ENCODE measurements at places on chromosomes 13 and 19.
A peak's percentile ranks its signal among the peaks of the same experiment; 100 is the strongest.

DNA sequence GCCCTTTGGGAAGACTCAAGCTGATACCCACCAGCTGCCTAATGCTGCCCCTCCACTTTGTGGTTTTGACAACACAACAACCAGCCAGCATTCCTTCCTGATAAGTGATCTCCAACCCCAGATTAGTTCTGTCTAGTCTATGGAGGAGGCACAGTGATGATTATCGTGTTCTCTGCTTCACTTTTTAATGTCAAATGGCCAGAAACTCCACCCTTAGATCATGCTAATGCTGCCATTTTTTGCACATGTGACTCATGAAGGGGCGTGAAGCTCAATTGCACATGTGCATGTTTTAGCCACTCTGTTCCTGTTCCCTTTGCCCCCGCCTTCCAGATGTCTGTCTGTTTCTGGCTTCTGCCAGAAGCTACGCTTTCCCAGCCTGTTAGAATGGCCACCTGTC is 199.8 kb downstream of the COG6 start:
- no peak for DNase-seq

- no peak for DNase-seq
These were observed 64.6 kb downstream of the CCNE1 start for GRCh38 chr19:29876414-29876813.

GRCh38 chr13:24087605-24088225 is 72.8 kb upstream of the SPATA13 start:
- DNase-seq: no peak

DNA sequence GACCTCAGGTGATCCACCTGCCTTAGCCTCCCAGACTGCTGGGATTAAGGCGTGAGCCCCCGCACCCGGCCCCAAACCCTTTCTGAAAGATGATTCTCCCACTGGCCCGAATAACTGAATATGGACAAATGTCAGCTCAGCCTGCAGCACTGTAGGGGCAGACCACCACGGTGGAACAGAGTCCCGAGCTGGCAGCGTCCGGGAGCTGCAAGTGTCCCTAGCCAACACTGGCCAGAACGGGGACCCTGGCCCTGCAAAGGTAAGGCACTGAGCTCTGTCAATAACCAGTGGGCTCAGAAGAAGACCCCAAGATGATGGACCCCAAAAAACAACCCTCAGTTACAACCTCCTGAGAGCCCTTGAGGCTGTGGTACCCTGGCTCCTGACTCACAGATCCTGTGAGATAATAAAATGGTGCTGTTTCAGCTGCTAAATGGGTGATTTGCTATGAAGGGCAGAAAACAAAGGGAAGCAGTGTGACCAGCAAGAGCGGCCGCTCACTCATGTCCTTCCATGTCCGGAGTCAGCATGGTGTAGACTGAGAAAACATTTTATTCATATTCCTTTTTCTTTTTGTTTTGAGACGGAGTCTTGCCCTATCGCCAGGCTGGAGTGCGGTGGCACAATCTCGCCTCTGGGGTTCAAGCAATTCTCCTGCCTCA is 1.6 kb downstream of the LSM7 start:
- no peak for DNase-seq

DNA sequence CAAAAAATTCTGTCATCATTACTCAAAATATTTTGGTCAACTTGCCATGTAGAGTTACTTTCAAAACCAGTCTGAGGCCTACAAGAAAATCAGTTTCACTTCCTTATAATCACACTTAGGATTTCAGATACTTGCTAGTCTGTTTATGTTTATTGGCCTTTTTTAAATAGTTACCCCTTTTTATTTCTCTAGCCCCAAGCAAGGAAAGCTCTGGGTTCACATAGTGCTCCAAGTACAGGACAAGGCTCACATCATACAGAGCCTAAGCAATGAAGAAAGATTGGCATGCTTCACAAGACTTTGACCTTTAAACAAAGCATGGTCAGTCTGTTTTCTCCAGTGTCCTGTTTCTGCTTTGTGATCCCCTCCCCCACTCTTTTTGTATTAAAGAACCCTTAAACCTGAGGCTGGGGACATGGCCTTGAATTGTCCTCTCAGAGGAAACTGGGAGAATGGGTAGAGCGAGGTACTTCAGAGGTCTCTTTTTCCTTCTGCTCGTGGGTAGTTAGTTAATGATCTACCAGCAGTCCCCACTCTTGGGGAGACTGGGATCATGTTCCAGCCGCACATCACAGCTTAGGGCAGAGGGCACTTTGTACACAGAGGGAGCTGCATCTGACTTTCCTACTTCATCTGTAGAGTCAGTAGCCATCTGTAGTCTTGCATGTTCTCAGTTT is 30.7 kb downstream of the CEACAM1 start:
- DNase-seq: no peak

DNA sequence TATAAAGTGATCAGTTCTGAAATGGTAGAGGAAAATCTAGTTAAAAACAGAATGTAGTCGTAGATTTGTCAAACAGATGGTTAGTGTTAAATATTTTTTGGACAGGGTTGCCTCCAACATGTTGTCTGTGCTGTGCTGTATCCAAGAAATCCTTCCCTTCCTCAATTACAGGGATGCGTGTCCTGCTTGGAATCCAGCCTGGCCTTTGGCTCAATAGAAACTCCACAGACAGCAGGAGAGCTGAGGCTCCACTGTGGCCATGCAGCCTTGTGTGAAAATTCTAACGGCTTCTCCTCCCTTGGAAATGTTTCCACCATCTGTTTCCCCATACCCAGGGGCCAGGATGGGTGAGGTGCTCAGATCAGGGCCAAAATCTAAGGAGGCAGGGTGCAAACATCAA is 67.7 kb upstream of the USP29 start:
- no peak for DNase-seq

DNA sequence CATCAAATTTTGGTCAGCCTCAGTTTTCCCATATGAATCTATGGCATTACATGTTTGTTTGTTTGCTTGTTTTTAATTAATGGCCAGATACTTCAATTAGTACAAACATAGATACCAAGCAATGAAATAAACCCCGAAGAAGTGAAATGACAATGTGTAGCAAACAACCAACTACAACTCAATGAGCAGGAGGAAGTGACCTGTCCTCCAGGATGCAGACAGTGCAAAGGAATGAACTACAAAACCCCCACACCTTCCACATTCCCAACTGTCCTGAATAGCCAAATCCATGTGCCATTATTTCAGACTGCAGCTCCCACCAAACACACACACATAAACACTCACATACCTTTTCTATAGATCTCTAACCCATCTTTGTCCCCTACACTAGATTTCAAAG is 45.0 kb upstream of the FAM124A start:
- no peak for DNase-seq

- DNase-seq: no peak
These were observed 23.8 kb downstream of the TMED1 start for GRCh38 chr19:10812196-10812595.

DNA sequence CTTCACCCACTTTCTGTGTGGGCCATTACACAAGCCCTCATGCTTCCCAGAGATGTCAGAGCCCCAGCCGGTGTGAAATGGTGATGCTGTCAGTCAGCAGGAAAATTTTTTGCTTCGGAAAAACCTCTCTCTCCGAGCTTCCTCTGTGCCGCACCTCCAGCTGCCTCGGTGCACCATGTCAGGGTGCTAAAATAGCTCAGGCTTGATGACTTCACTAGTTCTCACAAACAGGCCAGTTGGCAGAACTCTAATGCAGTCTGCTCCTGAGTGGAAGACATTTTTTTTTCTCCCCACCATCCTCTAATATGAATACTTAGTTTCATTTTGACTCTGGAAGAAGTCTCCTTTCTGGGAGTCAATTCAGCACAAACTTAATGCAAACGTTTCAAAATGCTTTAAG is 71.3 kb downstream of the KLF12 start:
- DNase-seq: no peak

DNA sequence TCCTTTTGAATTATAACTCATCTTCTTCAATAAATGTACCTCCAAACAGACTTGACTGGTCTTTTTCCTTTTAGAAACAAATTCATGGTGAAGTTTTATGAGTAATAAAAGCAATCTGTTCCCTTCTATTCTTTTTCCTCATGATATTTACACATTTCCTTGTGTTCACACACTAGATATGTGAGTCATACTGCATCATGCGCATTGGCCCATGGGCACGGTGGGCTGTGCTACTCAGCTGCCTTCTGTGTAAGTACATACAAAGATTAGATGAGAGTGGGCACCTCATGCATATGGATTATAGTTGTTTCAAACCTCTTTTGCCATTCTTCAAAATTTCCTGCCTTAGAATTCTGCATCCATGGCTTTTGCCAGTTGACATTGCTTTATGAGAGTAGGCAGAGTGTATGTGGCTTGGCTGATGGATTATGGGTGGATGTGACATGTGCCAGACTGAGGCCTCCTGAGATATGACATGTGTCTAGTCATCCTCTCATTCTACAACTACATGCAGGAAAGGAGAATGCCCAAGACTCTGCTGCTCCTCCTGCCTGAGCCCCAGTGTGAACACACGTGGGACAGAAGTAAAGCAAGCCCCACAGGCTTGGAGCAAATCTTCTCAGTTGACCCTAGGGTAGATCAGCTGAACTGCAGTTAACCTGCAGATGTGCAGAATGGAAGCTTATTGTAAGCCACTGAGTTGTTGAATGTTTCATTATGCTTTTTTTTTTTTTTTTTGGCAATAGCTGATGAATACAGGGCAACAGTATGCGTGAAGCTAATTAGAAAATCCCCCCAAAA is 109.9 kb downstream of the RBM26 start:
- DNase-seq: no peak

DNA sequence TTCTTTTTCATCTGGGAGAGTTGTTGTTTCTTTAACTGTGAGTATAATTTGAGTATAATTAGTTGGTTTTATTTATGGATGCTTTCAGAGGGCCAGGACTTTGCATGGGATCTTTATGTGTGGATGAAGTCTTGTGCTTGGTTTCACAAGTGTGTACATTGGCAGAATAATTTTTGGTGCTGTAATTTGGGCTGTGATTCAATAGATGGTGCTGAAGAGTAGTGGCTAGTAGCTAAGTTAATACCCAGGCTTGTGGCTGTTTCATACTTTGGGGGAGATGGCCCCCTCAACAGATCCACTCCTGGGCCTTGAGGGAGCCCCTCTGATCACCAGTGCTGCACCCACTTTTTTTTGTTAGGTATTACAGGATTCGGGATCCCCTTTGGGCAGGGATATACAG is 1142.4 kb downstream of the SLITRK1 start:
- DNase-seq: no peak

GRCh38 chr19:44684892-44685863 is 13.8 kb upstream of the CEACAM16 start:
- DNase-seq: peak; percentile 70

DNA sequence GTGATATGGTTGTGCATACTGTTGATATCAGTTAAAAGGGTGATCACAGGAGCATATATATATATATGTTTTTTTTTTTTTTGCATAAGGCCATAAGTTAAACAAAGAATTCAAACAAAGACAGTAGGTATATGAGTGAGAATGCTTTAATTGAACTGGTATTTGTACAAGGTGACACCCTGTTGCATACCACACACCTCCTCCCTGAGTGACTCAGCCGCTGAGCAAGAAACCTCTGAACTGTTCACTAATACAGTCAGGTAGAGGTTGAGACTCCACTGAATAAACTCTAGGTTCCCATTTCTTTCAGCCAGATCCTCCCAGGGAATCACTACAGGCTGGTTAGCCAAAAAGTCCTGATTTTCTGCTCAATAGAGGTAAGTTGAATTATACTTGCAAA is at the start of gene SCEL:
Gene SCEL (plus strand): TSS at position 259 of the 400 bp plus-strand sequence. CDS start 20,170 bp downstream, outside the sequence.
- DNase-seq: no peak

DNA sequence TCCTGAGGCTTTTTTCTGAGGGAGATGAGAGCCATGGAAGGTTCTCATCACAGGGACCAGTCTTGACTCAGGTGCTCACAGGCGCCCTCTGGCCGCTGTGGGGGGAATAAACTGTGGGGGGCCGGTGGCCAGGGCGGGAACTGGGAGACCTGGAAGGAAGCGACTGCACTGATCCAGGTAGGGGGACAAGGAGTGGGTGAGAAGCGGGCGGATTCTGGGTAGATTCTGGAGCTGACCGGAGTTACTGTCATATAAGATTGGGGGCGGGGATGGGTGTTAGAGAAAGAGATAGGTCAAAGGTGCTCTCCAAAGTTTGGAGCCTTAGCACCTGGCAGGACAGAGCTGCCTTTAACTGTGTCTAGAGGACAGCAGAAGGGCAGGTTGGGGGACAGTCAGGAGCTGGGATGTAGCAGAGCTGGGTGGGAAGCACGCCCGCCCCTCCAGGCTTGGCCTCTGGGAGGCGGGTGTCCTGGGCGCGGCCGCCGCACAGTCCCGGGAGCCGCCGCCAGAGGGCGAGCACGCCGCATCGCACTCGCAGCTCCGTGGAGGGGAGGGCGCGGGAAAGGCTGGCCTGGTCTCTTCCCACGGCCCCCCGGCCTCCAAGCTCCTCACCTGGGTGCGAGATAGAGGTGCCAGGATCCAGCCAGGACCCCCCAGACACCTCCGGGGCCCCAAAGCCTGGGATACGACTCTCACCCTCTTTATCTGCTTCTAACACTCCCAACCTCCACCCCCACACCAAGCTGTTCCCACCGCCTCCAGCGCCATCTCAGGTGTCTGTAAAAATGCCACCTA is 4.2 kb upstream of the DAND5 start:
- DNase-seq: peak; percentile 65

DNA sequence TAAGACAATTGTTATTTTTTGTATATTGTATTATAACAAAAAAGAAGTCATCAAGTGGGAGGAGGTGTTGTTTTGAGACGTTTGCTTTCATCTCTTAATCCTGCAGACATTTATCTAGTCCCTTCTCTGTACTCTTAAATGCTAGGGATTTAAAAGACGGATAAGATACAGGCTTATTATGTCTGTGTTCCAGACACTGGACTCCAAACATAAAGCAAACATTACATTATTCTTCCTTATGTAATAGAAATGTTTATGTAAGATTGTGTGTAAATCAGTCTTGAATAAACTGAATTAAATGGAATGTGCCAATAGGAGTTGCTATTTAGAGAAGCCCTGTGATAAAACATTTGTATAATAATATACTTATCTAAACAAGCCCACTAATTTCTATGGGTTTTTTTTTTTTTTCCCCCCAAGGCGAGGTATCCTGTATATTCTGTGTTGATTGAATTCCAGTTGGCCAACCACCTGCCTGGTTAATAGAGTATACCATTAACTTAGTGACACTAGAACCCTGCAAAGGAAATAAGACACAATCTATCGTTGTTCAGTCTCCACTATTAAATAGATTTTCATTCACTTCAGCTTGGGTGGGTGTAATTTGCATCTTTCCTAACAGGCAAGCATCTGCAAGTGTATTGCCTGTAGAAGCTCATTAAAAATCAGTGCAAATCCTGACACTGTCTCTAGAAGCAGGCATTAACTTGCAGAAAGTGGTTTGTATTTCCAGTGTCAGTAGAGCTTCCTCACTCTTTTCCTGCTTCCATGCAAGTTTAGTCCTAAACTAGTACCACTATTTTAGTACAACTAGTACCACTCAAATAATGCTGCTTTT is 69.0 kb downstream of the LRCH1 start:
- no peak for DNase-seq

- DNase-seq: no peak
These were observed 11.8 kb downstream of the PGLS start for GRCh38 chr19:17522988-17523872.
